KBM-7 (cell line): ENCODE measurements at places on chromosomes 4 and X.
A peak's percentile ranks its signal among the peaks of the same experiment; 100 is the strongest.

GRCh38 chr4:74821541-74821940 lies 27.2 kb upstream of the BTC start:
- DNase-seq = no peak

DNA sequence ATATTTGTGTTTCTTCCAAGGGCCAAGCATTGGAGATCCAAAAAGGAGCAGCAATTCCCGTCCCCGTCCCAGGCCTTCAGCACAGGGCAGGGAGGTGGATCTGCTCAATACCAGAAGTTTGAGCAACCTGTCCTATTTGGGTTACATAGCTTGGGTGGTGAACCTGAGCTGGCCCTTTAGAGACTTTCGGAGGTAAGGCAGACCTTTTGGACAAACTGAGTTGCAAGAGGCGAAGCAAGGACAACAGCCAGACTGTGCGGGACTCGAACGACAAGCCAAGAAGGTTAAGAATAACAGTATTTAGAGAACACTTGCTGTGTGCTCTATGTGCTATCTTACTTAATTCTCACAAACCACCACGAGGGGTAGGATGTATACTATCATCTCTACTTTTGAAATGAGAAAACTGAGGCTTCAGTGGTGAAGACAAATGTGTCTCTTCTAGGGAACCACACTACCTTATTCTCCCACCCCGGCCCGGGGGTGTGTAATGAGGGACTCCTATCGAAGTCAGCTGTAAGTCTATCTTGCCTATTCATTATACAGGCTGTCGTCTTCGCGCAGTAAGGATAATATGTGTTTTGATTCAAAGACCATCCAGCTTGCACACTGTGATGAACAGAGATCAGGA lies 1.3 kb downstream of the NOP14 start:
- DNase-seq = peak; percentile 70

DNA sequence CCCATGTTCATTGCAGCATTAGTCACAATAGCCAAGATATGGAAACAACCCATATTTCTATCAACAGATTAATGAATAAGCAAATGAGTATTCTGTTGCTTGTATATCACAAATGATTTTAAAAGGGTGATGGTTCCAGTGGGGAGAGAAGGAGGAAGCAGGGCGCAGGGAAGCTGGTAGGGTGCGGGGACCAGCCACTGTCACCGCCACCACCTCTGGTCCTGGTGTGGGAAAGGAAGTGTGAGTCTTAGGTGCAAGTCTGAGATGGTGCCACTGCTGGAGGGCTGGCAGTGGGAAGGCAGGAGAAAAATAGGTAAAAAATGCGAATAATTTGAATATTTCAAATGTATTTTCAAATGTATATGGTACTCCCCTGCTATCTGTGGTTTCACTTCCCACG lies 286.8 kb upstream of the DDX53 start:
- DNase-seq = no peak

- peak; percentile 19 for DNase-seq
Observed at GRCh38 chr4:81494031-81494431, 22.3 kb upstream of the RASGEF1B start.

- DNase-seq = no peak
Observed at GRCh38 chr4:13906727-13907126, 279.2 kb upstream of the BOD1L1 start.

DNA sequence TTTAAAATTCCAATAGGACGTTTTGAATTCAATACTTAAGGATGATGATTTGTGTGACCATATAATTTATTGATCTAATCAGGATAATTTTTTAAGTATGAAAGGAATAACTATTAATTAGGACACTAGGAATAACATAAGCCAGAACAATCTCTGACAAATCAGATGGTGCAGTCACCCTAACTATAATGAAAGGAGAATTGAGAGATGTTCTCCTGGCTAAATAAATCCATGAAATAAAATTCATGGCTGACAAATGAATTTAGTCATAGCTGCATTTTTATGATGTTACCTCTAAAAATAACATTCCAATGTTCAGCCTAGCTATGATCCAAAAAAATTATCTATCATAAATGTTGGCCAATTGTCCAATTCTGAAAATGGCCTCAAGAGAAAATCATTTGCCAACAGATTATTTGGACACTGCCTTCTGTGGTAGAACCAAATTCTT lies 190.6 kb upstream of the NEIL3 start:
- DNase-seq = no peak

- DNase-seq = peak; percentile 49
Observed at GRCh38 chrX:30888526-30889146, 418 bp downstream of the TAB3 start.
